Stimulated activated CD4-positive, alpha-beta T cell treated with anti-CD3 and anti-CD28 coated beads, Interleukin-1b, Interleukin-23, amount 100 ng/mL, for 1 hour (primary cell): ENCODE measurements at places on chromosomes 12 and 14.

DNA sequence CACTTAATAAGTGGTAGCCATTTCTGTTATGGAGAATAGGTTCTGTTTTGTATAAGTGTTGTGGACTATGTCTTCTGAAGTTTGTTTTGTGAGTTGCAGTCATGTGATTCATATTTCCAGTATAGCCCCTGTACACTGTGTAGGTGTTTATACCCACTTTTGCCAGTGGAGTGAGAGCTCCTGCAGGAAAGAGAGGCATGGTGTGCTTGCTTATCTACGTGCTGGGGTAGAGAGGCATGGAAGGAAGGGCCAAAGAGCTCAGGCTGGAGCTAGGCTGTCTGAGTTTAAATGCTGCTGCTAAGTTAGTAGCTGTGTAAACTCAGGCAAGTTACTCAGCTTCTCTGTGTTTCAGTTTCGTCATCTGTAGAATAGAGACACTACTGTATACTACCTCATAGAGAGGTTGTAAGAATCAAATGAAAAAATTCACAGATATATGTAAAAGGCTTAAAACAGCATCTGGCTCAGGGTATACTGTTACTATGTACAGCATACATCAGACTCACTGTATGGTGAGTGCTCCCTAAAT is 88.2 kb upstream of the SLC38A2 start:
- no peak for DNase-seq

DNA sequence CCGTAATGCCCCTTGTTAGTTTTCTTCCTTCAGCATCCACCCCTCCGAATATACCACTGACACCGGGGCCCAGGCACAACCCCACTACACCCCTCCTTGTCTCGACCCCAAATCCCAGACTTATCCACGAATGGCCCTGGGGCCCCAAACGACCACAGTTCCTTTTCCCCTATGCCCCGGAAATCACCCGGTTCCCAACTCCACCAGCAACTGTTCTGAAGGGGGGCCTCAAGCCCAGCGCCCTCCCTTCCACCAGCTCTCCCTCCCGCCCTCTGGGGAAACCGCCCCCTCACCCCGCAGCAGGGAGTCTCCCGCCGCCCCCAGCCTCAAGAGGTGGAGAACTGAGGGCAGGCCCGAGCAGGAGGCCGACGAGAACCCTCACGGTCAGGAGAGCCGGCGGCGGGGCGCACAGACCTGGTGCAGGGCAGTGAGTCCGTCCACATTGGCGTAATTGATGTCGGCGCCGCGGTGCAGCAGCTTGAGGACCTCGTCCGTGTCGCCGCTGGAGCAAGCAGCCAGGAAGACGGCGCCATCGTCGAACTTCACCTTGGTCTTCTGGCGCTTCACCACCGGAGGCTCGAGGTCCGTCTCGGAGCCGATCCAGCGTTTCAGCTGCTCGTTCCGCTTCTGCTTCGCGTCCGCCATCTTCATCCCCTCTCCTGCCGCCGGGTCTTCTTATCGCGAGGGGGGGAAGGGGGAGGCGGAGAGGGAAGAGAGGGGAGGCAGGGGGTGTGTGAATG is 446 bp downstream of the PPP1R12A start:
- DNase-seq, result peak; percentile 15

DNA sequence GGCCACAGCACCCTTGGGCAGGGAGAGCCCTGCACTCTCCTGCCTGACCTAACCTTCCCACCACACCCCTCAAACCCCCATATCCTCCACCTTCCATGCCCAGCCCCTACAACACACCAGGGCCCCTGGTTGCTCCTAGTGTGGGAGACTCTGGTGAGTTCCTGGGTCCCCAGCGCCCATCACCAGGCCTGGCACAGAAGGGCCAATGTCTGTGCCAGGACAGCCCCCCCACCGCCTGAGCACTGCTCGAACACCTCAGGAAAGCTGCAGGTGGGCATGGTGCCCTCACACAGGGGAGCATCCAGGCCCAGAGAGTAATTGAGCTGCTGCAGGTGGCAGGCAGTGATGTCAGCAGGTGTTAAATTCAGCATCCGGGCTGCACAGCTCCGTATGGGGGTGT is 15.2 kb downstream of the ADCY6 start:
- no peak for DNase-seq

GRCh38 chr12:131095826-131096680 is 142.3 kb downstream of the ADGRD1 start:
- DNase-seq, result no peak

DNA sequence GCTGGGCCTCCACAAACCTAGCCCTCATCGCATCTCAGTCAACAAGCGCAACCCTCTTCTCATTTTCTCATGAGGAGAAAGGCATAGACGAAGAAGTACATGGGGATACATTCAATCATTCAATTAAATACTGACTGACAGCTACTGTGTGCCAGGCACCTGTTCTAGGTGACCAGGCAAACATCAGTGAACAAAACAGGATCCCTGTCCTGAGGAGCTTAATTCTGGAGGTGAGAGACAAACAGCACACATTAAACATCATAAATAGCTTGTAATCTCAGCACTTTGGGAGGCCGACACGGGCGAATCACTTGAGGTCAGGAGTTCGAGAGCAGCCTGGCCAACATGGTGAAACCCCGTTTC is 362 bp upstream of the ACYP1 start:
- no peak for DNase-seq

- no peak for DNase-seq
These were observed 226.4 kb upstream of the CAND1 start for GRCh38 chr12:67042697-67043131.

- DNase-seq, result no peak
These were observed 22.1 kb downstream of the PRKD1 start for GRCh38 chr14:29905543-29905942.

DNA sequence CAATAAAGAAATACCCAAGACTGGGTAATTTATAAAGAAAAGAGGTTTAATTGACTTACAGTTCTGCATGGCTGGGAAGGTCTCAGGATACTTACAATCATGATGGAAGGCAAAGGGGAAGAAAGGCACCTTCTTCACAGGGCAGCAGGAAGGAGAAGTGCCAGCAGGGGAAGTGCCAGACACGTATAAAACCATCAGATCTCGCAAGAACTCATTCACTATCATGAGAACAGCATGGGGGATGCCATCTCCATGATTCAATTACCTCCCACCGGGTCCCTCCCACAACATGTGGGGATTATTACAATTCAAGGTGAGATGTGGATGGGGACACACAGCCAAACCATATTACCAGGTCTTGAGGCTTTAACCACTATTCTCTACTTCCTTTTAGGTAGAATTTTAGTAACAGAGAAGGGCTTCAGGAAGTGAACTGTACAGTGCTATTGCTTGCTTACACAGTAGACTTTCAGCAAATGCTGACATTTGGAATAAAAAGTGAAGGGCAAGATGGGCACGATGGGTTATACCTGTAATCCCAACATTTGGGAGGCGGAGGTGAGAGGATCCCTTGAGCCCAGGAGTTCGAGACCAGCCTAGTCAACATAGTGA is 40.8 kb upstream of the OR4E1 start:
- DNase-seq, result no peak

DNA sequence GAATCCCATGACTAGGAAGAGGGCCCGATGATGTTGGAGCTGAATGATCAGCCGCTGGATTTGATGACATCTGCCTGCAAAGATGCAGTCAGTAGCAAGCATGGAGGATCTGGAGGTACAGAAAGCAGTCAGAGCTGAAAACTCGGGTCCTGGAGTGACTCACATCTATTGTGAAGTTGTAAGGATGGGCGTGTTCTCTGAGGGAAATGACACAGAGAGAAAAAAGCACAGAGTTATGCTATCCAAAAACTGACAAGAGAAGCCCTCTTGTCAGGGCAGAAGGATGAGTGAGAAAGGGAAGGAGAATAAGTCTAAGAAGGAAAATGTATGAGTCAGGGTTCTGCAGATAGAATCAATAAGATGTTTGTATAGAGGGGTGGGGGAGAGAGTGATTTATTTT is 380.4 kb upstream of the CCDC196 start:
- no peak for DNase-seq
